CD4-positive, alpha-beta T cell treated with Interleukin-17A for 1 hour (primary cell): ENCODE measurements at places on chromosomes 11 and 22.
A peak's percentile ranks its signal among the peaks of the same experiment; 100 is the strongest.

DNA sequence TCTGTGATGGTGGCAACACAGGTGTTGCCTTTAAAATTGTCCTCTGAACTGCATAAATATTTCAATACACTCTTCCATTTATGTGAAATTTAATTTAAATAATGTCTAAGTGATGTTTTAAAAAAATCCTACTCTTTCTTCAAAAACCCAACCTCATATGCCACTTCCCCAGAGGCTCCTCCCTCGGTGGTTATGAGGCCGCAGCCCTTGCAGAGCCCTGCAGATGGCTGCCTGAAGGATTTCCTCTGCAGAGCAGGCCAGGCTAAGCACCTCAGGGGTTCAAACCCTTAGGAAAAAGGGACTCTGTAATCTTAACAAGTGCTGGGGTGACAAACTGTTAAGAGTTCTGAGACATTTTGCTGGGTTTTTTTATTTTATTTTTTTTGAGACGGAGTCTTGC lies 25.2 kb downstream of the MORC2 start:
- peak; percentile 66 for DNase-seq

GRCh38 chr11:70511345-70511744 lies 113.0 kb downstream of the CTTN start:
- DNase-seq: no peak

DNA sequence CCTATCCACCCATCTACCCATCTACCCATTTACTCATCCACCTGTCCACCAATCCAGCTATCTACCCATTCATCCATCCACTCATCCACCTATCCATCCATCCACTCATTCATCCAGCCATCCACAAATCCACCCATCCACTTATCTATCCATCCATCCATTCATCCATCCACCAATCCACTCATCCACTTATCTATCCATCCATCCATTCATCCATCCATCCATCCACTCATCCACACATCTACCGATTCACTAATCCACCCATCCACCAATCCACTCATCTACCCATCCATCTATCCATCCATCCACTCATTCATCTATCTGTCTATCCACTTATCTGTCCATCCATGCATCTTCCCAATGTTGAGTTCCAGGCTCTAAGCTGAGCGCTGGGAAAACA lies 1.7 kb upstream of the SPI1 start:
- DNase-seq: no peak

DNA sequence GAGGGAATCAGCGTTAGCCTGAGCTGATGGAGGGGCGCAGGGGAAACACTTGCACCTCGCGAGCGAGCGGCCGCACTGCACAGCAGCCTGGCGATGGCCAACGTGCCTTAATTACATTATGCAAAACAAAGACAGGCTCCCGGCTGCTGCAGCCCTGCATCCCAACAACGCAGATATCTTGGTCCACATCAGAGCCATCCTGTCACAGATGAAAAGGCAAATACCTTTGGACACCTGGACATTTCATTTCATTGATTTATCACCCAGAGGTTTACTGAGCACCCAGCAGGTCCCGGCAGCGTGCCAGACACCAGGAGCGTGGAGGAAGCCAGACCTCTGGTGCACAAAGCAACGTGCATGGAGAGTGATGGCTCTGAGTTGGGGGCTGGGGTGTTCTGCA lies 843.0 kb downstream of the TBC1D22A start:
- DNase-seq: no peak

DNA sequence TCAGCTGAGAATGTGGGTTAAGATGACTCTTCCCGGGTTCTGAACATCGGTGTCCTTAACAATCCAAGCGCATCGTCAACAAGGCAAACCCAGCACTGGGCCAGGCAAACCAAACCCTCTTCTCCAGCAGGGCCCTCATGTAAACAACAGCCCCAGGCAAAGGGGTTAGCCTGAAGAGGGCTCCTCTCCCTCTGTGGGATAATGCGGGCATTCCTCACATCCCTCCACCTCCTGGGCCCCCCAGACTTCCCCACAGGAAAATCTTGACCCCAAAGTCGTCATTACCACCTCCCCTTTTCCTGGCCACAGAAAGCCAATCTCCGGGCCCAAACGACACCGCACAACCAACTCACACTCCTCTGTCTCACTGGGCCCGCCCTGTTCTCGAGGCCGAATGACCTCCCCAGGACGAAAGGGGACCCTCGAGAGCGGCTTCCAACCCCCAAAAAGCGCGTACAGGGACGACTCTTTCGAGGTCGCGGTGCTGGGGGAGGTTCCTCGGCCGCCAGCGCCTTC lies 566 bp downstream of the DDB1 start:
- DNase-seq: no peak

- no peak for DNase-seq
These were observed 1.9 kb downstream of the KCNJ5 start for GRCh38 chr11:128892866-128893565.

DNA sequence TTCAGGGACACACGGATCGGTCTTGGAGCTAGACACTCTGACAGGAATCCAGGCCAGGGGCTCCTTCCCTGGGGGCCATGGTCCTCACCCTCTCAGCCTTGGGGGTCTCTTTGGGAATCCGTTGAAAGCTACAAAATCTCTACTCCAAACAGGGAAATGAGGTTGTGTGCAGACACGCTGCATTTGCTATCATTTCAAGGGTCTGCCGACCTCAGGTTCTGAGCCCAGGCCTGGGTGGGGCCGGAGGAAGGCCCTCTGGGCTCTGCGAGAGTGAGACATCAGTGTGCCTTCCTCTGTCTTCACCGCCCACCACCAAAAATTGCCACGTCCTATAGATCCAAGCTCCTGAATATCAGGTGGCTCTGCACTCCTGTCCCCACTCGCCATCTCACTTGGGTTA lies 74.4 kb upstream of the FGF3 start:
- DNase-seq: no peak

- DNase-seq: no peak
These were observed 30.6 kb downstream of the GDPD4 start for GRCh38 chr11:77270921-77271320.

- DNase-seq: no peak
These were observed 54.8 kb downstream of the TMEM135 start for GRCh38 chr11:87092567-87092966.

DNA sequence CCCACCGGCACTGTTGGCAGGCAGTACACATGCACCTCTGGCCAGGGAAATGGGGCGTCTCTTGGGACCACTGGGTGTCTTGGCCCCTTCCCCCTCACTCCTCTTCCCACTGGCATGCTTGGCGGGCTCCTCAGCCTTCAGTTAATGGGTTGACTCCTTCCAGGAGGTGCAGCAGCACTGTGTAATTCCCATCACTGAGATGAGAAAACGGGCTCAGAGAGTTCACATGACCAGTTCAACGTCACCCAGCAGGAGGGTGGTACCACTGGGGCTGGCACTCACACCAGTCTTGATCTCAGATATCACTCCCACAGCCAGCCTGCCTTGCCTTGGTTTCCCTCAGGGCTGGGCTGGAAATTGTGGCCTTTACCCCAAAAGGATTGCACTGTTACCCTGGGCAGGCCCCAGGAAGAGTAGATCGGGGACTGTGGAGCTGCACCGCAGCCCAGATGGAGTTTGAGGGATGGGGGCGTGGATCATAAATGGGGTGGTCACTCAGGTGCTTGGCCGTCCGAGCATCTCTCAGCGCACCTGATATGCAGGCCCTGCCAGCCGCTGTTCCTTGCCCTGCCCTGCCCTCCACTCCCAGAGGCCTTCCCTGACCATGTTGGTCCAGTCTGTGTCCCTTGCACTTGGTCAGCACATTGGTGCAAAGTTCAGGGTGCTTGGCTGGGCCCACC lies 16.9 kb downstream of the CAPN5 start:
- DNase-seq: no peak

- DNase-seq: no peak
These were observed 15.4 kb downstream of the DERL3 start for GRCh38 chr22:23823331-23823791.

- DNase-seq: no peak
These were observed 202.1 kb upstream of the ARHGAP42 start for GRCh38 chr11:100484948-100485347.

- no peak for DNase-seq
These were observed 804 bp downstream of the APIP start for GRCh38 chr11:34915136-34916014.
